Lung microvascular endothelial cell (primary cell): ENCODE measurements at places on chromosomes 6 and 20.
A peak's percentile ranks its signal among the peaks of the same experiment; 100 is the strongest.

GRCh38 chr20:32249030-32249738 lies 28.3 kb upstream of the KIF3B start:
- DNase-seq, result no peak

DNA sequence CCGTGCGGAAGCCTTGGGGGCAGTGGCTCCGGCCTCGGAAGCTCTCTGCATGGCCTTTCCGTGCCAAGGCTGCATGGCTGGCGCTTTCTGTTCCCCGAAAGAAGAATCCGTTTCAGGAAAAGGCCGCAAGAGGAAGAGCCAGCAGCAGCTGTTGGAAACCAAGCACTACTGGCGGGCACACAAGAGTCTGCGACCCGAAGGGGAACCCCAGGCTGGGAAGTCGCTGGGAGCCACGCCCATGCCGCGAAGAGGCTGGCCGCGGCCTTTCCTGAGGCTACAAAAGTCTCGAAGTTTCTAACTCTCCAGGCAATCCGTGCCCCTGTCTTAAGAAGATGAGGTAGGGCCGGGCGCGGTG lies at the start of gene CGAS:
CGAS (minus strand) TSS at position 191 of the 355 bp plus-strand sequence; CDS start at position 75, 116 bp downstream.
- DNase-seq, result peak; percentile 69

DNA sequence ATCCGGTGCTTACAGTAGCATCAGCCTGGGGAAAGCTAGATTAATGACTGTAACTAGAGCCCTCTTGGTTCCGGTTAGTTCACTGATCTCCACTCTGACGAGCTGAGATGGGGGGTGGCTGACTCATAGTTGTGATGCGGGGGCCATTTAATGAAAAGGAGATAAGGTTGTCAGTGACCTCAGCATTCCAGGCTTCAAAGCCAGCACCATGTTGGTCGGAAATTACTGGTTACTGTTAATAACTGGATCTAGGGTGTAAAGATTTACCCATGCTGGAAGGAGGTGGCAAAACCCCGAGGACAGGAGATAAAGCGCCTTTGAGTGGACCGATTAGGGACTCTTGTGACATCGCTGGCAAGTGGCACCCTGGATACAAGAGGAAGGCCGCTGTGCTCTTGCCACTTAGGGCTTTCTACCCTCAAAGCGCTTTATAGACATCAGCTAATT lies 21.1 kb downstream of the FOXC1 start:
- no peak for DNase-seq

GRCh38 chr6:56758553-56758952 lies 115.9 kb upstream of the DST start:
- no peak for DNase-seq

DNA sequence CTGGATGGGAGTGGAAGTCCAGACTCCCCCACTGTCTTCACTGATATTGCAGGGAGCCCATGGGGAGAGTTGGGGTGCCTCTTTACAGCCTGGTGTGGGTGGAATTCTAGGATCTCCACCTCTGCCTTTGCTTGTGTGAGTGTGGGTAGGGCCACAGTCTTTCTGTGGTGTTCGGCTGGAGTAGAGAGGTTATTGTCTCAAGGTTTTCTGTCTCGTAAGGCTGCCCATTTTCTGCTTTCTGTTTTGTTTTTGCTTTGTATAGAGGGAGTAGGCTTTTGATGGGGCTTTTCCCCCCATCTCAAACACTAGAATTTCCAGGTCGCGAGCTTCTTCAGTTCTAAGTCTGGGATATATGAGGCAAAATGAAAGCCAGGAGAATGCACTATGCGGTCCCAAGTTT lies 40.4 kb upstream of the ELMO2 start:
- DNase-seq, result no peak

DNA sequence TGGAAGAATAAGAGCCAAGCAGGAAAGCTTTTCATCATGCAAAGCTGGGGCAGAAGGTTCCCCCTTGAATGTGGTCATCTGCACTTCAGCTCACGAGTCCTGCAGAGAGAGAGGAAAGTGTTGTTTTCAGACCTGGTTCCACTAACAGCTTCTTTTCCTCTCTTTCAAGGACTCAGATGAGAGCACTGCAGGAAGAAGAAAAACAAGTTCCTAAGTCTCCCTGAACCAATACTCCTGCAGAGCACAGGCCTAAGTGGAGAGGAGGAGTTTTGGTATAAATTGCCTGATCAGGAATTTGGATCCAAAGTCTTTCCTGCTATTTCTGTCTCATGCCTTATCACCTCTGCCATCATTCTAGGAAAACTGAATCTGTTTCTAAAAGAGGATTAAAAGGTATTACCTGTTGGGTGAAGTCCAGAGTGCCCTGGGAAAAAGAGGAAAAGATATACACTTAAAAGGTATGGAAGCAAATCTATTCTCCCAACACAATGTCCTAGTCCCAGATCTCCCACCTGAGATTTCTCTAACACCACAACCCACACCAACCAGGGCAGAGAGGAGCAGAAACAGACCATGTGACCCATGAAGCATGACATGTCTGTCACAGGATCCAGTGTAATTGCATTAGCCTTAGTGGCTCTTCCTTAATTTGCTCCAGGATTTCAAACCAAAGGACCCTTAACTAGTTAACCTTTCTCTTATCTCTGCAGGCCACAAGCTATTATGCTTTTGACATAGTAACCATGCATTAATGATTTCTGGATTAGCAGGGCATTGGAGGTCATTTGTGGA lies 12.2 kb downstream of the HLA-DRB5 start:
- DNase-seq, result no peak

GRCh38 chr6:108836061-108836460 lies 12.2 kb upstream of the ARMC2 start:
- DNase-seq, result no peak

DNA sequence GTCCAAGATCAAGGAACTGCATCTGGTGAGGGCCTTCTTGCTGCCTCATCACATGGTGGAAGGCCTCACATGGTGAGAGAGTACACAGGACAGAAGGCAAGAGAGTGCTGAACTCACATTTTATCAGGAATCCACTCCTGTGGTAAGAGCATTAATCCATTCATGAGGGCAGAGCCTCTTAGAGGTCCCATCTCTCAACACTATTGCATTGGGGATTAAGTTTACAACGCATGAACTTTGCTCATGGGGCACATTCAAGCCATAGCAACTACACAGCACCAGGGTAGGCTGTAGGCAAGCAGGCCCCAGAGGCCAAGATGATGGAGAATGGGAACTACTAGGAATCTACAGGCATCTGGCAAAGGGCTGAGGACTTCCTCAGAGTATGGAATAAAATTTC lies 10.0 kb upstream of the TGIF2 start:
- DNase-seq, result no peak
